Esophagus squamous epithelium (tissue), 5 donors: ENCODE measurements at places on chromosomes 3 and 15.

- no peak for DNase-seq
Observed at GRCh38 chr3:115660646-115661337, 37.5 kb downstream of the GAP43 start.

- DNase-seq = no peak
Observed at GRCh38 chr3:159764490-159765029, 224.1 kb upstream of the IL12A start.

DNA sequence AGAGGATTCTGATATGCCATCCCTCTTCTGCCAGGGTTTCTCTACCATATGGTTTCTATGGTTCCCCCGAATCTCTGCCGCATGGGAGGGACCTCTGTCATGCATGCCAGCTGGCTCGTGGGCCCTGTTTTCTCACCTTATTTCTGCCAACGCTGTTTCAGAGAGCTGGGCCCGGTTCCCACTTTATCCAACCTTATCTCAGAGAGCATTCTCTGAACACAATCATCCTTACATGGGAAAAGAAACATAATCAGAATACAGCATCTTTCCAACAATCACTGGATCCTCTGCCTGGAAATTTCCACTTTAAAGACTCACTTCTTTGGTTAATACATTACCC is 234.5 kb upstream of the ZBTB20 start:
- DNase-seq = no peak

- no peak for DNase-seq
Observed at GRCh38 chr3:34178415-34178814, 380.0 kb downstream of the PDCD6IP start.

GRCh38 chr3:93962798-93963197 is 10.9 kb downstream of the PROS1 start:
- no peak for DNase-seq

- no peak for DNase-seq
Observed at GRCh38 chr3:146899171-146899570, 294.0 kb upstream of the PLSCR5 start.

- peak; percentile 11 for DNase-seq
Observed at GRCh38 chr15:98599909-98600691, 48.2 kb upstream of the IGF1R start.

DNA sequence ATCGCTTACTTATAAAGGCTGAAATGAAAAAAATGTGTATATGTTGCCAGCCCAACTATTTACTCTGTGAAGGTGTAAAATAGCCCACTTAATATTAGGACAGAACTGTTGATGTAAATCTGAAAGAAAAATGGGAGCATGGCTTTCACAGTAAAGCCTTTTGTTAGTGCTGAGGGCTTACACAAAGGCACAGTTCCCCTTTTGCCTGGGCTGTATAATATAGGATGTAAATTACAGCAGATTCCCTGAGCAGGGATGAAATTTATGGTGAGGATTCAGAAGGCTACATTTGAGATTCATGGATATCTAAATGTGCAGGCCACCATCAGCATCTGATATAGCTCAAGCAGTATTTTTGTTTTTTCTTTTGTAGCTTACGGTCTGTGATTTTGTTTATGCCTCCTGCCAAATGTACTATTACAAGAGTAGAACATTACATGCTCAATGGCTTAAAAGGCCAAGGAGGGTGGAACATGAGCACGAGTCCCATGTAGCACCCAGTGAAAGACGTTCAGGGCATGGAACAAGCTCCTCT is 109.1 kb upstream of the ATP10A start:
- no peak for DNase-seq

DNA sequence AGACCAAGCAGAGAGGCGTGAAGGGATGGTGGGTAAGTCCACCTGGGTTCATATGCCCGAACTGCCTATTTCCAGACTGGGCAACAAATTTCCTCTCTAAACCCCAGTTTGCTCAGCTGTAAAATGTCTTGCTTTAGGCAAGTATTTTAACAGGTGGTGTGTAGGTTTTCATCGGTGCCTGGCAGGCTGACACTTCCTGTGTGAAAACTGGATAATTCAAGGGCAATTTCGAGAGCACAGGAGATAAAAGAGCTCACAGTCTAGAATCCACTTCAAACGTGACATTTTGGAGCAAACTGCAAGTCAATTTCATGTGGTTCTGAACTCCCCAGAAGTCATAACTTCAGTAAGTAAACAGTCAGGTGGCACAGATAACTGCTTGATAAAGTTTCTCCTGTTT is 112.2 kb downstream of the OXNAD1 start:
- DNase-seq = no peak

- no peak for DNase-seq
Observed at GRCh38 chr3:130462089-130462488, 54.9 kb upstream of the COL6A6 start.

GRCh38 chr3:33791477-33792166 is 6.8 kb upstream of the PDCD6IP start:
- DNase-seq = no peak

GRCh38 chr3:47394140-47394870 is 13.5 kb downstream of the PTPN23 start:
- no peak for DNase-seq

GRCh38 chr3:122052968-122053367 is 2.2 kb upstream of the CD86 start:
- no peak for DNase-seq

DNA sequence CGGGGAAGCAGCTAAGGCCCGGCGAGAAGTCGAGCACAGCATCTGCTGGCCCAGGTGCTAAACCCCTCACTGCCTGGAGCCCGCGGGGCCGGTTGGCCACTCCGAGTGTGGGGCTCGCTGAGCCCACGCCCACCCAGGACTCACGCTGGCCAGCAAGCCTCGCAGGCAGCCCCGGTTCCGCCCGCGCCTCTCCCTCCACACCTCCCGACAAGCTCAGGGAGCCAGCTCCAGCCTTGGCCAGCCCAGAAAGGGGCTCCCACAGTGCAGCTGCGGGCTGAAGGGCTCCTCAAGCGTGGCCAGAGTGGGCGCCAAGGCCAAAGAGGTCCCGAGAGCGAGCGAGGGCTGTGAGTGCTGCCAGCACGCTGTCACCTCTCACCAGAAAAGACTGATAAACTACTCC is 8.9 kb upstream of the GABRB3 start:
- no peak for DNase-seq

DNA sequence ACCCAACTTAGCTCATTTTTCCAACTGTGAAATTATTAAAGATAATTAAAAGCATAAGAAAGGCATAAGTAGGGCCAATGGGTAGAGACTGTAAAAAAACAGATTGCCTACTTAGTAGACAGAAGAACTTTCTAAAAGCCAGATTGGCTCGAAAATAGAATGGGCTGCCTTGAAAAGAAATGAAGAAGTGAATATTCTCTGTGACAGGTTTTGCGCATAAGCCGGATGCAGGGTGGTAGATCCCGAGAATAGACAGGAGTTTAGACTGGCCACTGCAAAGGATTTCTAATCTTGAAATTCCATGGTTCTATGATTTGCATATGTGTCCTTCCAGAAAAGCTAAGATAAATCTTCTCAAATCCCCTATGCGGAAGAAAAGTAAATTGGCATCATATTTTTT is 173.3 kb upstream of the ICE2 start:
- no peak for DNase-seq

DNA sequence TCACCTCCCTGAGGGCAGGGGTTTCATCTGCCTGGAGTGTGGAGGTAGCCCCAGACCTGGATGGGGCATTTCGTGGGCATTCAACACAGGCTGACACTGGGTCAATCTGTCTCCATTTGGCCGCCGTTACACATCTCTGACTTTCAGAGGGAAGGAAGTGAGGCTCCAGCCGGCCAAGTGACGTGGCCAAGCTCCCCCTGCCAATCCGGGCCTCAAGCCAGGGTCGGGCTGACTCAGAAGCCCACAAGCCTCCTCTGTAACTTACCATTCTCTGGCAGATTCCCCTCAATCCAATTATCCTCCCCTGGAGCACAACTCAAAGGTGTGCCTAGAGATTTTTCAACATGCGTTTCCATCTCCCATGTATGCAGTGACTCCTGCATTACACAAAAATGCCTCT is 227.6 kb downstream of the KLF13 start:
- no peak for DNase-seq

DNA sequence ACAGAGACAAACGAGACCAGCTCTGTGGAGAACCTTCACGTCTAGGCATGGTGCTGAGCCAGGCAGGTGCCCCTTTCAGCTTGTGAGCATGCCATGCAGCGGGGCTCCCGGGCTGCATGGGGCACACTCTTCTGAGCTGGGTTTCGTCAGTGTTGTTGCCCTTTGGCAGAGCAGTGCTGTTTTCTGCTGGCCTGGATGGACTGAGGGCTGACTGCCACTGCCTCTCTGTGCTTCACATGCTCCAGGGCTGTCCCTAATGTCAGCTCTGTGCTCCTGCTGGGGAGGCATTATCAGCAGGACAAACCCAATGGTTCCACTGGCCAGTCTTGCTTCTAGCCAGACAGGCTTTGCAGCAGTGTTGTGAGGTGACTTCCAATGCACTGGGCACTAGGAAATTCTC is 9.5 kb downstream of the GASK1A start:
- DNase-seq = no peak

DNA sequence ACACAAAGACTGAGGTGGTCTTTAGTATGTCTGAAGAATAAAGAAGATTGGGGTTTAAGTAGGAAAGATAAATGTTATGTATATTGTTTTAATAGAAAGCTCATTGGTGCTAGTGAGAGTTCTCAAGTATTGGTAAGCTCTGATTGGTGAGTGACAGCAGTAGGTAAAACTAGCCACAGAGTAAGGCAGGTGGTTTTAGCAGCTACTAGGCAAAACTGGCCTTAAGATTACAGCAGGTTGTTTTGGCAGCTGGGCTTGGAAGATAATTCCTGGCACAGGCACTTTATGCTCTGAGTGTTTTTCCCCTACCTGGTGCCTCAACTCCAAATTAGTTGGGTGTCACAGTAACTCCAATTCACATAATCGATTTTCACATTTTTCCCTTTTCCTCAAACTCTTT is 66.3 kb downstream of the STAG1 start:
- no peak for DNase-seq

- DNase-seq = no peak
Observed at GRCh38 chr15:100201376-100202280, 140.1 kb downstream of the ADAMTS17 start.

GRCh38 chr3:143002727-143003126 is 1.4 kb downstream of the U2SURP start:
- DNase-seq = no peak

DNA sequence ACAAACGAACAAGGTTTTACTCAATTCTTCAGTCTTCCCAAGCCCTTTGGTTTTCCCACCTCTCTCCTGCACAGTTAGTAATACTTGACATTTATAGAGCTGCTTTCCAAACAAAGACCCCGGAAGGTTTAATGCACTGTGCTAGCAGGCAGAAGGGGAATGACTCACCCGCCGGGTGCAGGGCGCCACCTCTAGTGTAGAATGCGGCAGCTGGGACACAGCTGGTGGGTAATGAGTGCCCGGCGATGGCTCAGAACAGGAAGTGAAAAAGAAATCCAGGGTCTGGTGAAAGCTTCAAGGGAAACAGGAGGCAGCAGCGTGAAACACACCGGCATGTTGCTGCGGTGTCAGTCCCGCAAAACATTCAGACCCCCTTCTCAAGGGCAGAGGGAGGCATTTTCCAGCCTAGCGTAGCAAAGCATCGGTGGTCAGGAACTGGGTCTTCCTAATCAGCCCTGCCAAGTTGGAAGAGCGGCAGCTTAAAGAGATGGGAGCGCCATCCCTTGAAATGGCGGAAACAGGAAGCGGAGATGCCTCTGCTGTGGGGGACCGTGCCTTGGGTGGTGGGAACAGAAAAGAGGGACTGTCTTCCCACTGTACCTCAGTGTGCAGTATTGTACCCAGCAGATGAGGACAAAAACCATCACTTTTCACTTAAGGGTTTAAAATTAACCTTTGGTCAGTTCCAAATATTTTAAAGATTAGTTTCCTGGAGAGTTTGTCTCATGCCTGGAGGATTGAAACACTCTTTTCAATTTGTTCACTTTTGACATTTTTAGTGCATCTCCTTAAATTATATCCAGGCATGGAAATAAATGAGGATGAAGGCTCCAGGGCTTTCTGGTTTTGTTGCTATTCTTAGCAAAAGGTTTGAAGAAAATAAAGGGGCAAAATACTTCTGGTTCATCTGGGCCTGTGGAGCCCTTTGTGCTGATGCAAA is 160.7 kb upstream of the MCTP2 start:
- no peak for DNase-seq

DNA sequence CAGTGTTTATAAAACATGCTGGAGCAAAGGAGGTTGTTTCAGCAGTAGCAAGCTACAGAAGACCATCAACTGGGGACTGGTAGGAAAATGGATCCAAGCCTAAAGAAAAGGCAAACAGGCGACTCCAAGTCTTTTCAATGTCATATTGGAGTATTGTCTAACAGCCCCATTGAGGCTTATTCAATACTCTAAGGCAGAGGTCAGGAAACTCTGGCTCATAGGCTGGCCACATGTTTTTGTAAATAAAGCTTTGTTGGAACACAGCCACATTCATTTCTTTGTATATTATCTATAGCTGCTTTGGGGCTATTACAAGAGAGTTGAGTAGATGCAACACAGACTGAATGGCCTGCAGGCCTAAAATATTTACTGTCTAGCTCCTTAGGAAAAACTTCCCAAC is 77.5 kb downstream of the RPL22L1 start:
- DNase-seq = no peak

DNA sequence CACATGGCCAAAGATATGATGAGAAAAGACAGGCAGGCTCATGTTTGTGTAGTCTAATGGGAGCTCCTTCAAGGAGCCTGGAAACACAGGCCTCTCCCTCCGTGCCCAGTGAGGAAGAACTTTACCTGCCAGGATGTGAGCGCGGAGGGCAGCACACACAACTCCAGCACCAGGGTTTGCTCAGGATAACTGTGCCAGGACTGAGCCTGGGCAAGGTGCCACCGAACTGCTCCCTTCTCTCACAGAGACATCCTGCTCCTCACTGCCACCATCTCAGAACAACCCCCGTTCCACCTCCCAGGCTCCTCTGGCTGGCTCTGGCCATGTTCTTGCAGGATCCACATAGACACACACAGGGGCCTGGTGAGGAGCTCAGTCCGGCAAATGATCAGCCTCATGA is 87.4 kb downstream of the NUP210 start:
- DNase-seq = no peak

DNA sequence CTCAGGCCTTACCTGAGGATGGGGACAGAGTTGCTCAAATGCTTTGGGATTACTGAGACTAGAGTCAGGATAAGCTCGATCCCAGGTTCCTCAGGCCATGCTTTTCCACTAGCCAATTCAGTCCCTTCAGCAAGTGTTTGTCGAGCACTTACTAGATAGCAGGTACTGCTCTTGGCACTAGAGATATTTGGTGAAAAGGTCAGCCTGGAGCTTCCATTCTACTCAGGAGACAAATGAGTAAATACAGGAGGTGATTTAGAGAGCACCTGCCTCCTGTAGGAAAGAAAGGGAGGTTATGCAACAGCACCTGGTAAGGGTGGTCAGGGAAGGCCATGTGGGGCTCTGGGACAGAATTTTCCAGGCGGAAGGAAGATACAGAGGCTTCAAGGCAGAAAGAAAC is 99.9 kb downstream of the CACNA1D start:
- no peak for DNase-seq

- DNase-seq = no peak
Observed at GRCh38 chr3:32200992-32201758, 37.3 kb upstream of the CMTM8 start.
